Posterior cingulate gyrus (tissue), 11 donors: ENCODE measurements at places on chromosomes 16 and 17.

DNA sequence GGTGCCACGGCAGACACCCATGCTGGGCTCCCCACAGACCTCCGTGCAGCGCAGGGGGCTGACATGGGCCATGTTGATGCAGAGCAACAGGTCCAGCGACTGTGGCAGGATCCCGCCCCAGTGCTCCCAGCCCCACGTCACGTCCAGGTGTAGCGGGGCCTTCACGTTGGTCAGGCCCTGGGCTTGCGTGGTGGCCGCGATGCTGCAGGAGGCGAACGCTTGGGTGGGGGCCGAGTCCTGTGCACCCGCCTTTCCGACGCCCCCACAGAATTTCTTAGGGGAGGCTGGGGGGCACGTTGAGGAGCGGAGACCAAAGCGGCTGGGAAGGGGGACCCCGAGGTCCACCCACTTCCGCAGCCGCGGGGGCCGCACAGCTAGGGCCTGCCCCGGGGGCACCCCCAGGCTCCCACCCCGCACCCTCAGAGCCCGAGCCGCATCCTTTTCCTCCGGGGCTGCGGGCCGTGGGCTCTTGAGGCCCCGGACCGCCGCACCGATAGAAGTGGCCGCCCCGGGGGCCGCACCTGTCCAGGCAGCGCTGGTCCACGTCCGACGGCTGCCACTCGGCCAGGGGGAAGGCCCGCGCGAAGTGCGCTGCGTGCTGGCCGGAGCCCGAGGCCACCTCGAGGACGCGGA lies 416 bp downstream of the METTL26 start:
- DNase-seq, result no peak

GRCh38 chr17:45729294-45729907 lies 54.7 kb upstream of the CRHR1 start:
- DNase-seq, result no peak

- no peak for DNase-seq
Observed at GRCh38 chr17:66748578-66748977, 86.3 kb upstream of the CACNG5 start.

DNA sequence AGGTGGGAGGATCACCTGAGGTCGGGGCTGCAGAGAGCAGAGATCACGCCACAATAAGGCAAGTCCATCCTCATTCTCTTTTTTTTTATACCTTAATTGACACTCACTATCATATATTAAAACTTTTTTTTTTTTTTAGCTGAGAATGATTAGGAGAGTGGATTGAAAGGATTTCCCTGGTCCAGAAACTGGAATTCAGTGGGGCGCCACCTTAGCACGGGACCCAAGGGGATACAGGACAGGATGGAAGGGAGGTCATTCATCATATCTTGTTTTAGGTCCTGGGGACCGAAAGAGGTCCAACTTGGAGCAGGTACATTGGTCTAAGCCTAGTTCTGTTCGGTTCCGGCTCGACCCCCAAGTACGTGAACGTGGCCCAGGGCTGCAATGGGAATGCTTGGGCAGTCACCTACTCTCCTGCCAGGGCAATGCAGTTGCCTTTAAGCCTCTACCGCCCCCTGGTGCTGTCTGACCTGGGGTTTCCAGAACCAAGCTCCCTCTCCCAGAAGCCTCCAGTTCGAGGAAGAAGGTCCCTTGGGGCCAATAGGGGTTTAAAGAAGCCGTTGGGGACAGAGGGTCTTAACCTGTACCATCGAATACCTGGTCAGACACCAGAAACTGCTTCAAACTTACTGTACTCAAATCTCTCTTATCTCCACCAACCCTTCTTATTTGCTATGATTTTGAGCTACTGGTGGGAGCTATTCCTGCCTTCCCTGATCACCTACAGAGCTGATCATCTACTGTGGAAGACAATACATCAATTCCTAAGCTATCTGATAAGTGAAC lies 19.9 kb upstream of the GPATCH8 start:
- no peak for DNase-seq

DNA sequence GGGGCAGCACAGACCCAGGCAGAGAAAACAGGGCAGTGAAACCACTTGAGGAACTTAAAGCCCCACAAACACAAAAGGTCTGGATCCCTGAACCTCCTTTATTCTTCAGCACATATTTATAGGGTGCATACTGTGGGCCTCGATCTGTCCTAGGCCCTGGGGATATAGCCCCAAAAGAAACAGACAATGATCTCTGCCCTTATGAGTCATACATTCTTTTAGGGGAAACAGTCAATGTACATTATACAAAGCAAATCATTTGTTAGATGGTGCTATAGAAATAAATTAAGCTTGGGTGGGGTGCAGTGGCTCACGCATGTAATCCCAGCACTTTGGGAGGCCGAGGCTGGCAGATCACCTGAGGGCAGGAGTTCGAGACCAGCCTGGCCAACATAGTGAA lies 10.0 kb upstream of the HES7 start:
- DNase-seq, result no peak

DNA sequence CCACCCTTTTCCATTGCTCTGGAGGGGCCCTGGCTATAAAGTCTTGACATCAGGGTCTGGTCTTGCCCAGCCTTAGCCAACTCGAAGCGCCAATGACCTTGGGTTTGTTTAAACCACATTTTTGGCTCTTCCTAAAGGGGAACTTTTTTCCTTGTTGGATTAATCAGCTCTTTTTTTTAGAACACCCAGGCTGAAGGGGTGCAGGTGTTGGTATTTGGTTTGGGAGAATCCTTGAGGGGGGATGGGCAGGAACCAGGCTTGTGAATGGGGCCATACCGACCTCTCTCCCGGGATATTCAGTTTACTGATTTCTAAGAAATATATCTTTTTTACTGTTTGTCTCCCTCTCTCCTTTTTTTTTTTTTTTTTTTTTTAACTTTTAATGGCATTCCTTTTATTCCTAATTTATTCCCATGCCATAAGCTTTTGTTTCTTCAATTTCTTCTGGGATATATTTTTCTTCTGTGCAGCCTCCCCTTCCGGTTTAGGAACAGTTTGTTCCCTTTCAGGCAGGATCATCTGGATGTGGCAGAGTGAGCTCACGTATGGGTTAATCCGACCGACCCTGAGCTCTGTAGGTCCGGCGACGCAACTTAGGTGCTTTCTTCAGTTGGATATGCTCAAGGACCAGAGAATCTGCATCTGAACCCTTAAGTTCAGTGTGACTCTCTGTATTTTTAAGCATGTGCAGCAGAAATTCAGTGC lies 129.5 kb downstream of the ABCC6 start:
- no peak for DNase-seq

DNA sequence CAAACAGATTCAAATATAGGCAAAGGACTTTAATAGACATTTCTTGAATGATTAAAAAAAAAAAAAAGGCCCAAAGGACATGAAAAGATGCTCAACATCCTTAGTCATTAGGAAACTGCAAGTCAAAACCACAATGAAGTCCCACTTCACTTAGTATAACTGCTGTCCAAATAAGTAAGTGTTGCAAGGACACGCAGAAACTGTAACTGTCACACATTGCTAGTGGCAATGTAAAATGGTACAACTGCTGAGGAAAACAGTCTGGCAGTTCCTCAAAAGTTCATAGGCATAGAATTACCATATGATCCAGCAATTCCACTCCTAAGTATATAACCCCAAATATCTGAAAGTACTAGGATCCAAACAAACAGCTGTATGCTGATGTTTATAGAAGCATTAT lies 112.7 kb downstream of the BRIP1 start:
- DNase-seq, result no peak

DNA sequence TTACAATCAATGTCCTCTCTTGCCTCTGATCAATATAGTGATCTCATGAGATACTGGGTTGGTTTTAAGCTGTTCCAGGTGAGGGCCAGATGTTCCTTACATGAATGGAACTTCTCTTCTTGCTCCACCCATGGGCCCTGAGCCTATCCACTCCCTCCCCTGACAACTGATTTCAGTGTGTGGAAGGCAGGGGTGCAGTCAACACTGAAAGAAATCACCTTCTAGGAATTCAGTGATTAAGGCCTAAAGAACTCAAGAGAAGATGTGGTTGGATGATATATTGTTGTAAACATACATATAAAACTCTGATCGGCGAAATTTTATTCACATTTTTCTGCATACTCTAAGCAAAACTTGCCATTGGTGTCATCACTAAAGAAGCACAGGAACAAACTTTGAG lies 6.7 kb upstream of the GOSR2 start:
- no peak for DNase-seq

DNA sequence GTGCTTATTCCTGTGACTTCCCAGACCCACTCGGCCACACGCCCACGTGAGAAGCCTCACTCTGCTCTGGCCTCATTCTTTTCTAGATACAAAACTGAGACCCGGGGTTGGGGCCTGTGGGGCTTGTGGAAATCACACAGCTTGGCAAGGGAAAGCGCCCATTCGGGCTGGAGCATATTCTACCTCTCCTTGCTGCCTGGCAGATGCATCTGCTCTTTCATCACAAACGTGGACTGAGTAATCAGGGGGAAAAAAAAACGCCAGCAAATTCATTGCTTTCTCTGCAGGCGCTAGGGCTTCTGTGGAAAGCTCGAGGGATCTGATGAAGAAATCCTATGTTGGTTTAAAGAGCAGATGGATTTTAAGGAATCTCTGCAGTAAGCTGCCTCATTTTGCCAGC lies 44.4 kb downstream of the DNAH9 start:
- DNase-seq, result peak; percentile 61

GRCh38 chr17:59837308-59838051 lies 55.3 kb downstream of the TUBD1 start:
- no peak for DNase-seq

GRCh38 chr17:17919169-17920107 lies 52.8 kb downstream of the TOM1L2 start:
- DNase-seq, result peak; percentile 88

DNA sequence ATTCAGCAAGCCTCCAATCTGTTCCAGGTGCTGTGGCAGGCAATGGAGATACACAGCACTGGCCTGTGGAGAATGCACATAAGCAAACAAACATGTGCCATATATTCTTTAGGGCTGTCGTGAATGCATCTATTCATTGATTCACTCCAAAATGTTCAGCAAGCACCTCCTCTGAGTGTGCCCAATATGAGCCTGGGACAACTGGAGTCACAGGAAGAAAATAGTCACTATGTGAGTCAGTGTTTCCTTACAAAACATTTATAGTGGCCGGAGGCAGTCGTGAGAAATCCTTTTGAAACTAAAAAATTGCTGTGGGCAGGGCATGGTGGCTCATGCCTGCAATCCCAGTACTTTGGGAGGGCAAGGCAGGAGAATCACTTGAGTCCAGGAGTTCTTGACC lies 310.1 kb downstream of the CA10 start:
- no peak for DNase-seq

- peak; percentile 53 for DNase-seq
Observed at GRCh38 chr16:81633680-81634379, 145.3 kb upstream of the PLCG2 start.

DNA sequence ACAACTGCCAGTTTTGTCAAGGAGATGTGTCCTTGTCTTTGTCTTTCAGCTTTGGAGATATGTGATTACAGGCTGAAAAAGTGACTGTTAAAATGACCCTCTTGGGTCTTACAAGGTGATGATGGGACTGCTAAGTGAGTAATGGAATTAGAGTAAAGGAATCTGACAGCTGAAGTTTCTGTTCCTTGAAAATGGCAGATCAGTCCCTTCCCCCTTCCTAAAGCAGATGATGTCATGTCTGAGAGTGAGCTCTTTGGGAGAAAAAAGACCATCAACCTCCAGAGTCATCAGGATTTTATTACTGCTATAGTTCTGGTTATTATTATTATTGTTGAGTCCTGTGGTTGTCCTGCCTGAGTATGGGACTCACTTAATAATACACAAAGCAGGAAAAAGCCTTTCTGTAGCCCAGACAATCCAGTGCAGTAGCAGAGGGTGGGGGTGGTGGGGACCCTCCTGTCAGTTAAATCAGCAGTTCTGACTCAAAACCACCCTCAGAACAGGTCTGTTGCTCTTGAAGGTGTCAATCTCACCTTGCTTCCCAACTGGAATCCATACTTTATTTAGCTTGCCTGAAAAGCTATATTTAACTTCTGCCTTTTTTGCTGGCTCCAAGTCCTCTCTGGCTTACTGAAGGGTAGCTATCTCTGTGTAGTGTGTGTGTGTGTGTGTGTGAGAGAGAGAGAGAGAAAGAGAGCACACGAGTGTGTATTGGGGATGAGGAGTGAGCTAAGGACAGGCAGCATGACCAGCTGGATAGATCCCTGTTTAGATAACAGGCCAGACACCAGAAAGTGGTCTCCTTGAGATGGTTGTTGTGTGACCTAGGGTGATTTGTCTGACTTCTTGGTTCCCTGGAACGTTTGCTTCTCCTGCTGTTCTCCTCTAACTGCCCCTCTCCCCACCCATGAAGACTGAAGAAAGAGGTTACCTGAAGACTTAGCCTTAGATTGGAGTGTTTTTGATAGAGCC lies 4.9 kb downstream of the HROB start:
- DNase-seq, result no peak

GRCh38 chr17:44965481-44966234 lies 2.4 kb downstream of the C1QL1 start:
- DNase-seq, result no peak

- no peak for DNase-seq
Observed at GRCh38 chr17:14042411-14042810, 26.9 kb upstream of the COX10 start.

DNA sequence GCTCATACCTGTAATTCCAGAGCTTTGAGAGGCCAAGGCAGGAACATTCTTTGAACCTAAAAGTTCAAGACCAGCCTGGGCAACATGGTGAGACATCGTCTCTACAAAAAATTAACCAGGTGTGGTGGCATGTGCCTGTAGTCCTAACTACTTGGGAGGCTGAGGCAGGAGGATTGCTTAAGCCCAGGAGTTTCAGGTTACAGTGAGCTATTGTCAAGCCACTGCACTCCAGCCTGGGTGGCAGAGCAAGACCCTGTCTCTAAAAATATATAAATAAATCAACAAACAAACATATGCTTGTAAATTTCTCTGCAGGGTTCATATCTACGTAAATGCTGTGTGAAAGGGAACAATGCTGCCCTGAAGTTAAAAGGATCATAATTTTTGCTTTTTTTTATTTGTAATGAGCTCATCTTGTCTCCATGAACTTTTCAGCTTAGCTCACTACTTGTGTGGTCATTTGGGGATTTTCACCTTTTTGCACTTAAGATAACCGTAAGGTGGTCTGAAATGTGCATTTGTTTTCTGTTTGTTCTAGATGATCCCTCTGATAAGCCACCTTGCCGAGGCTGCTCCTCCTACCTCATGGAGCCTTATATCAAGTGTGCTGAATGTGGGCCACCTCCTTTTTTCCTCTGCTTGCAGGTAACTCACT lies 16.4 kb downstream of the TADA2A start:
- no peak for DNase-seq
